ENCODE measurements at places on chromosomes 13 and 19. TPM values are rescaled to one million over a fixed set of nuclear protein-coding genes. Genes with fewer than 3 reads are reported as not detected.

Gene OR7D4
- total RNA-seq, result not detected

Gene DNAAF3
- total RNA-seq, result 0.59 TPM

- no peak for DNase-seq
These were observed 224.0 kb upstream of the UBL3 start for GRCh38 chr13:30074431-30074830.

Gene CDC16
- 82.2 TPM for total RNA-seq

DNA sequence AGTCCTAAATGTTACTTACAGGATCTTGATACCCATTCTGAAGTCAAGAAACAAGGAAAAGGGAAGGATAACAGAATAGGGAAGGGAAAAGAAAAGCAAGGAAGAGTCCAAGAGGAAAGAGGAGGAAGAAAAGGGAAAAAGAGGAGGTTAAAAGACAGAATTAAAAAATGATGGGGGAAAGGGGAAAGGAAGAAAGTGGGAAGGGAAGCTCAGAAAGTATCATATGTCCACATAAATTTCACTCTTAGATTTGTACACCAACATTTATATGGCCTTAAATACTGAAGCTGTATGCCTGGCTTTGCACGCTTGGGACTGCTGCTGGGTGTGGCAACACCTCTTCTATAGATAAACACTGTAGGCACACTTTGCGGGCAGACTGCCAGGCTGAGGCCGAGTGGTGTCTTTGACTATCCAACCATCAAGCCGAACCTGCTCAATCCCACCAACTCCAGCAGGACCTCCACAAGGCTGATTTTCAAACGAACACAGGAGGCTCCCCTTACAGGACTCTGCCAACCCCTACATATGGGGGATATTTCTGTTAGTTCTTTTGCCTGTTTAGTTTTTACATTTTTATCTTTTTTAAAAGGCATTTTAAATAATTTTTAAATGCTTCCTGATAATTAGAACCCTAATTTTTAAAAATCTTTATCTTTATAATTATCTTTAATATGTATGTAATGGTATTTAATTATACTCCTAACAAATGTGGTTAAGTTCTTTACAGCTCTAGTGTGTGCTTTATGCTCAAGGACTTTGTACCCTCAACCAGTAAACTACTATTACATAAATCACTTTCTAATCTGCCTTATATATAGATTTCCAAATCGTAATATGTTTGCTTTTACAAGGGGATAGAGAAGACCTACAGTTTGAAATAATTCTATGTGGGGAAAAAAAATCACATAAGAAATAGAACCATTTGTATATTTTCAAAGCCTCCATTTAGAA is 154.2 kb downstream of the DIAPH3 start:
- DNase-seq, result no peak

Measured in osteoblast (primary cell).